Activated CD4-positive, CD25-positive, alpha-beta regulatory T cell (primary cell): ENCODE measurements at places on chromosomes 4 and X.

- DNase-seq, result no peak
Measured at GRCh38 chr4:183321079-183321478, 1.0 kb upstream of the CLDN22 start.

GRCh38 chr4:122746485-122746965 lies 14.0 kb downstream of the BBS12 start:
- DNase-seq, result no peak

DNA sequence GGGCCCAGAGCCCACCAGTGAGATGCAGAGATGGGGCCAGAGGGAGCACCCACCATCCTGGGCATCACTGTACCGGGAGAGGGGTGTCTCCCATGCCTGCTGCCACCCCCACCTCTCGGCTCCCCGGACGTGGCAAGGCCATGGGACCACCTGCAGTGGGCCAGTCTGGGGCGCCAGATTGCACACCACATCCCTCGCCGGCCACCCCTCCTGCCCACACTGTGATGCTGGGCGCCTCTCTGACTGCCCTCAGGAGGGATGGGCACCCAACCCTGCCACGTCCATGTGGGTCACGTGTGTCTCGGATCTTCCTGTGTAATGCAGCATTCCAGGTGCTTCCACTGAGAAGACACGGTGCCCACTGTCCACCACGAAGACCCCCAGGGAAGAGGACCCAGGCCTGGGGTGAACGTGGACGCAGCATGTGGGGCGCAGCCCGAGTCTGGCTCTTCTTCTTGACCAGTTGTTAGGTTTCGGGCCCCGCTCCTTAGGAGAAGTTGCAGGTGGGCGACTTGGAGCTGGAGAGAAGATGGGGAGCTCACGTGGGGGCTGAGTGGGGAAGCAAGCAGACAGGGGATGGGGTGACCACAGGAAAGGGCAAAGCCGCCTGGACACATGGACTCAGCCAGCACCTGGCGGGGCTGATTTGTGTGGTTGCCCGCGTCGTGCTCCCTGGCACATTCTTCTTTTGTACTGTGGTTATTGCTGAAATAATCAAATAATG lies 47.7 kb downstream of the ZFYVE28 start:
- no peak for DNase-seq

- no peak for DNase-seq
Measured at GRCh38 chrX:118802857-118803256, 20.8 kb upstream of the ZCCHC12 start.
